ENCODE measurements at places on chromosomes 5 and 9.
A peak's percentile ranks its signal among the peaks of the same experiment; 100 is the strongest.

DNA sequence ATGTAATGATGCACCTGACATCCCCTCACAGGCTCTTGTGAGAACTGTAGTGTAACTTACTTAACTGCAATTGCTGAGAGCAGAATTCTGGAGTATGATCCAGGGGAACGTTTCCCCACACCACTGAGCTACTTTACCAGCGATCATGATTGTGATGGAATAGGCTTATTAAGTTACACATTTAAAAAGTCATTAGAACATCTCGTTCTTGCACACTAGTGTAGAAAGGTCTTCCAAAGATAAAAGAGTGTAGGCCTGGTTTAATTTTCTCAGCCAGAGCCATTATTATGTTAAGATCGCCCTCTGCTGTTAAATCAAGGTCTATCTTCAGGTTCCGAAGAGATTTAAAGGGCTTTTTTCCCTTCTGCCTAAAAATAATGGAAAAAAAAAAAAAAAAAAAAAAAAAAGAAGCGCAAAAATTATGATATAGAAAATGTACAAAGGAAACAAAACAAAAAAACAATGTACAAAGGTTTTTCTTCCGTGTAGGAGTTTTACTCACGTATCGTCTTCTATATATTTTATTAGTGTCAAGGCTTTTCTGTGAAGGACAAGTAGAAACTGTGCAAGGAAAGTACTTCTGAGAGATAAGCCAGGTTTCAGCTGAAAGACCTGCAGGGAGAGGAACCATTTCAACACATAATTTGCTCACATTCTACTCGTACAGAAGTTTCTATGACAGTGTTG lies 18.6 kb upstream of the MOB3B start:
- DNase-seq: peak; percentile 14

GRCh38 chr5:63346451-63346850 lies 615.8 kb downstream of the HTR1A start:
- DNase-seq: no peak

- no peak for DNase-seq
These were observed 11.6 kb downstream of the EPB41L4B start for GRCh38 chr9:109309282-109309681.

DNA sequence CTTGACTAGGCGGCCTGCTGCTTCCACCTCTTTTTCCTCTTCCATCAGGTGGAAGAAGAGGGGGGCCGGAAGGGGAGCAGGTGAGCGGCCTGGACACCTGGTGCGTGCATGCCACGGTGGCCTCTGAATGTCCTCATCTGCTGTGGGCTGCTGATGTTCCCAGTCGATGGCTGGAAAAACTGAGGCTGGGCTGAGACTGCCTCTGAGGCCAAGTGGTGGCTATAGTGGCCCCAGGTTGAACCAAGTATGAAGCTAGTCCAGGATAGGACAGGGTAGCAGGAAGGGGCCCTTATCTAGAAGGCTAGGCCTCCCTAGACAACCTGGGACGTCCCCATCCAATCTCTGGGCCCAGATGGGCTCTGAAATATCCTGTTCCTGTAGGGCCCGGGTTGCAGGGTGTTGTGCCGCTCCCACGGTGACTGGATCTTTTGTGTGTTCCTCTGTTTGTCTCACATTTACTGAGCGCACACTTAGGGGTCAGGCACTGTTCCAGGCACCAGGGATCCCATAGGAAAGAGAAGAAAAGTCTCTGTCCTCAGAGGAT lies 753 bp upstream of the NR5A1 start:
- no peak for DNase-seq

GRCh38 chr9:113910036-113910639 lies 34.0 kb downstream of the ZNF618 start:
- DNase-seq: no peak

DNA sequence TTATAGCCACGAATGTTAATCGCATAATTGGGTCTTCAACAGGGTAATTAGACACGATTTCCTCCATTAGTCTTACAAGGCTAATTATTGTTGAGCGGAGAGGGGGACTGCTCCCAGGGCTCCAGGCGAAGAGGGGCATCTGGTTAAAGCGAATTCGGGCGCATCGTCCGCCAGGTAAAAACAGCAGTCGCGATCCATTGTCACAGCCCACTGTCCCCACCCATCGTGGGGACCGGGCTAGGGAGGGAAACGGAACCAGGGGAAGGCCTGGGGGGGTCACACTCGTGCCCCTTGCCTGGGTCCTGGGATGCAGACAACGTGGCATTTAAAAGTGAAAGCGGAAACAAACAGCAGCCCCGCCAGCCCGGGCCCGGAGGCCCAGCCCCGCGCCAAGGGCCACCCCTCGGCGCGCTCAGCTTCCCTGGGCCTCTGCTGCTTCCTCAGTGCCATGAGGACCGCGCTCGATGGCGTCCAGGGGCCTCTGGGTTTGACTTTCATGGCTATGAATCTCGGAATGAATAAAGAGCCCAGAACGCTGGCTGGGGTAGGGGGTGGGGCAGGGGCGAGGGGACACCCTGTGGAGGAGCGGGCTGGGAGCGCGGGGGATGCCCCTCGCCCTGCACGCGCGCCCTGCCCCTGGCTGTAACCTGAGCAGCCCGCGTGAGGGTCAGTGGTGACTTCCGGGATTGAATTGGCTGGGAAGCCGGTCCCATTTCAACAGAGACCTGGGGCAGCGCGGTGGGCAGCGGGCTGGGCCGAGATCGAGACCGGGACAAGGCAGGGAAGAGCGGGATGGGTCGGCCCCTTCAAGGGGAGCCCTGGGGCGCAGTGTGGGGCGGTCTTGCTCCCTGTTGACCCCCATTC lies 99.9 kb downstream of the GTF3C4 start:
- peak; percentile 77 for DNase-seq

DNA sequence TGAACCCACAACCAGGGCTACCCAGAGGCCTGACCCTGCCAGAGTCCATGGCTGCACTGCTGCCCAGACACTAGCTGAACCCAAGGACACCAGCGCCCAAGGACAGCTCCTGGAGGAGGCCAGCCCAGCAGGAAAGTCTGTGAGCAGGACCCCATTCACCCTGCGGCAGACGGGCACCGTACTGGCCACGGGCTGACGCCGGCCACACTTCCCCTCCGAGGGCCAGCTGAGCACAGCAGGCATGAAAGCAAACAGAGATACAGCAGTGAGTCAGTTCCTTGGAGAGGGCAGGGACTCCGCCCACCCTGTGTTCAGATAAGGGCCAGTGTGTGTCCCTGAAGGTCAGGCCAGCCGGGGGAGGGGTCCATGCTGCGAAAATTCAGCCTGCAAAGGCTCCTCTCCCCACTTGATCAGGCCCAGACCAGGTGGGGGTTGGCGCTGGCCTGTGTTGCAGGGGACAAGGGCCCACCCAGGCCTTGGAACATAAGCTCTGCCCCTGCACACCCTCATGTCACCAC lies 3.2 kb downstream of the RNF208 start:
- DNase-seq: no peak

- DNase-seq: no peak
These were observed 49.4 kb downstream of the MCTP1 start for GRCh38 chr5:95235439-95235982.

DNA sequence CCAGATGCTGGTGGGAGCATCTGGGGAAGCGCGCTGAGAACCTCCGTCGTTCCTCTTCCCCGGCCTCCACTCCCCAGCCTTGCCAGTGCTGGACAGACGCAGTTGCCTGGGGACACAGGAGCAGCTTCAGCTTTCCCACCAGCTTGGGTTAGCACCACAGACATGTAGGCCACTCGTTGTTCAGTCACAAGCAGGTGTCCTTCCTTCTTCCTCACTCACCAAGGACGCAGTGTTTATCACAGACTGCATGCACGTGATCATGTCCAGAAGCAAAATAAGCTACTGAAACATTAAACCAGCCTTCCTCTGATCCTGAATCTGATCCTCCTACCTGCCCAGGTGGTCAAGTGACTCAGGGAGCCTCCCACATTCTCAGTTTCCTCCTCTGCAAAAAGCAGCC lies 232.9 kb downstream of the SYK start:
- no peak for DNase-seq

GRCh38 chr5:100889165-100889743 lies 13.8 kb downstream of the ST8SIA4 start:
- DNase-seq: peak; percentile 66

DNA sequence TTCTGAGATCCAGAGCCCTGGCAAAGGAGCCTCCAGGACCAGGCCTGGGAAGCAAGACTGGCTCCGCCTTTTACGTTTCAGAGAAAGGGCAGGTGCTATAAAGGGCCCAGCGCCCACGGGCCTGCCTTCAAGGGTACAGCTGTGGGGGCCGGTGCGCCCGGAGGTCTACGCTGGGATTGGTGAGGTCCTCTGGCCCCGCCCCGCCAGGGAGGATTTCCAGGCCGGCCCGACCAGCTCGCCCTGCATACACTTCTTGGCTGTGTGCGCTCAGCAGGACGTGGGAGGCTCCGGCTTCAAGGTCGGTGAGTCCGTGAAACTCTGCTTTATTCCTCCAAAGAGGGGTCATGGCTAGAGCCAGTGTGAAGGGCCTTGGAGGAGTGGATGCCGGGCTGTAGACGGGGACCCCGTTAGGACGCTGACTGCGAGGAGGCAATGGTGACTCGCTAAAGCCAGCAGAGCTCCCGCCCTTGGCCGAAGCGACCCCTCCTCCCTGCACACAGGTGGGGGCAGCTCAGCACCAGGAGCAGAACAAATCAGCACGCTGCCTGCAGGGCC lies at the start of gene CKMT2:
Gene CKMT2, plus strand, starts transcription at position 243 of the 555 bp plus-strand sequence. CDS start 17,811 bp downstream, outside the sequence.
- no peak for DNase-seq

- DNase-seq: no peak
These were observed 62.1 kb downstream of the DCP2 start for GRCh38 chr5:113038714-113039113.

DNA sequence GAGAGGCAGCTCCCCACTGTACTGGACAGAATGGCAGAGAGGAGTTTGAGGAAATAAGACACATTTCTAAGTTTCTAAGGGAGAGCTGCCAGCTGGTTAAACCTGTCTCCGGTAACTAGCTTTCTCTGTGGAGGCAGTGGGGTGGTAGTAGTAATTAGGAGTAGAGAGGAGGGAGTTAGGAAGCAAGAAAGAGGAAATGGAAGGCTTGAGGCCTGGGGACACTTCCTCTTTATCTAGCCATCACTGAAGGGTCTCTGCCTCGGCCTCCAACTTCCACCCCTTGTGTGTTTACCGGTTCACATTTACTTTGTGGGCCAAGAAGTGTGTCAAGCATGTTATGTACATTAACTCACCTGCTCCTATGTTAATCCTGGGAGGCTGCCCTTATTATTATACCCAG lies 462.2 kb upstream of the DMAC1 start:
- DNase-seq: no peak

DNA sequence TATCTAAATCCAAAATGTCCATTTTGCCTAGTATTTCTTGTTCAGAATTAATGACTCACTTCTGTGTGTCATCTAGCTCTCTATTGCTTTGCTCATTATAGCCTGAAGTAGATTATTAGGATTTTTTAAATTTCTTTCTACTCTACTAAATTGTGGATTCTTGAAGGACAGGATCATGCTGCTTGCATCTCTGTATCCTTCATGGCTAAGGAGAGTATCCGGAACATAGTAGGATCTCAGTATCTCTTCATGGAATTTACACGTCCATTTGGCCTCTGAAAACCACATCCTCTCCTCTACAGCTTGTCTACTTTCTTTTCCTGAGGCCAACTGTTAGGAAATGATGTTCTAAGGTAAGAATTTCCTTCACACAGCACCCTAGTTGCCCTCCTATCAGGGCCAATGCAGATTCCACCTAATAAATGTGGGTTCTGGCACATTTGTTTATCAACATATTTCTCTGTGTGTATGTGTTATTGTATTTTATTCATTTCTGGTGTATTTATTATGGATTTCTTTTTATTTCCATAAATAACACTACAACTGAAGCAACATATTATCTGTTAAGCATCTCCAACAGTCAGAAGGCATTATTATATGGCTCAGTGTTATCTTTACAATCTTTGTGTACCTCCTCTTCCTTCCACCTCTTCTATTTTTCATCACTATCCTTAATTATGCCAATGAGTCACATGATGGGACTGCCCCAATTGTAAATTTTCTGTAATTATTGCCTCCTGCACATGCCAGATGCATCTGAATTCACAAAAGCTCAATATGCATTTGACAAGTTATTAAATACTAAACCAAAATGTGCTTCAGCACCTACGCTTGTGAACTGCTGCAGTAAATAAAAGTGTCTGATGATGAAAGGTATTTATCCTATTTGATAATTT lies 557.8 kb upstream of the TLE4 start:
- DNase-seq: no peak

DNA sequence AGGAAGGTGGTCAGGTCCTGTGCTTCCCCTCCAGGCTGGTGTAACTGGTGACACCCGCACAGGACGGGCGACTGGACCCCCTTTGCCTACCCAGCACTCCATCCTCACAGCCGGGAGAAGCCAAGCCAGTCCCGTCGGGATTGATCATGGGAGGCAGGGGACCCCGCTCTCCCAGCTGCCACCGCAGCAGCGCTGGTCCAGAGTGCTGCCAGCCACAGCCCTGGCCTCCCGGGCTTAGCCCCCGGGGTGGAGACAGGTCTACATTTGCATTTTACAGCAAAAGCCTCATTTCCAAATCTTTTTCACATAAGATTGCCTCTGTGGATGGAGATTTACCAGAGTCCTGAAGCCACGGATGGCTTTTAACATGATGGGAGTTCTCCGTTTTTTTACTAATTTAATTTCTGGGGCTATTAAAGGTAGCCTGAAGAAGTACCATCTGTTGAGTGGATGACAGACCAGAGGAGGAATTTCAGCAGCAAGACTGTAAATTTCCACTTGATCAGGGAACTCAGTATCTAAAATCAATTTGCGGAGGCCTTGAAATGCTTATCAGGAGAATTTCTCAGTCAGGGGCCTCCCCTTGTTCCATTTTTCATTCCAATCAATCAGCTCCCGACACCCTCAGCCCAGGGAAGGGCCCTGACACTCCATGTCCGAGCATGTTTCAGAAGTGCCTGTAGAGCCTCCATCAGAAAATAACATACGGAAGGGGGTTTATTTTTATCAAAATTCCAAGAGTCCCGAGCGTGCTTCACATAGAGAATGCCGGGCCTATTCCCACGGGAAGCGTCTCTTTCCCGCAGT lies 80.6 kb downstream of the OLFM1 start:
- DNase-seq: no peak

DNA sequence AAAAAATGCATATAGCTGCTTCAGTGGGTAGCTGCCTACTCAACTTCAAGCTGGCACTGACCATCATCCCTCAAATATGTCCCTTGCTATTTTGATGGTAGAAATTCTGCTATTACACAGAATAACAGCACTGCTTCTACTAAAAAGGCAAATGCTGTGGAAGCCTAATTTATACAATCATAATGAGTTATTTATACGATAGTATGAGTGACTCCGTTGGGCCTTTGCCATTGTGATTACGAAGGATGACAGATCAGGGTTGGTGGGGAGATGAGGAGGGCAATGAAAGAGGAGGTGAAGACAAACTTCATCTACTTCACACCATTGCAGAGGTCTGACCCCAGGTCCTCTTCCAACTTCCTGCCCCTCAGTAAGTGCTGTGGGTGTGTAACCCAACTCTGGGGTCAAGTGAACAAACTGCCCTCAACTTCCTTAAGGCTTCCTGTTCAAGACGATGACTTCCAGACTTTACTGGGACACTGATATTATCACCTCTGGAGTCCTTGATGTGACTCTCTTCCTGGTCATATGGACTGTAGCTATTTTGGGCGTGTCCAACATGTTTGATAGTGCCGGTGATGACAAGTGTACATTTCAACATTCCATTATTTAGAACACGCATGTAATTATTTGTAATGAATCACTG lies 74.1 kb upstream of the RPS23 start:
- DNase-seq: no peak

- DNase-seq: no peak
These were observed 254.0 kb downstream of the DMAC1 start for GRCh38 chr9:7545371-7546165.

- no peak for DNase-seq
These were observed 73.6 kb upstream of the TGFBR1 start for GRCh38 chr9:99031319-99031718.

- no peak for DNase-seq
These were observed 12.3 kb downstream of the SGCD start for GRCh38 chr5:156339139-156339841.
